Activated CD8-positive, alpha-beta T cell treated with anti-CD3 and anti-CD28 coated beads, Interleukin-2, amount 10 ng/mL, durations not matched to agents 7 days and 5 days (primary cell): ENCODE measurements at places on chromosomes 3 and 15. TPM values are rescaled to one million over a fixed set of nuclear protein-coding genes. Genes with fewer than 3 reads are reported as not detected.

ROBO1 gene
- total RNA-seq, result 3.1 TPM

GRCh38 chr3:122942239-122942638 lies 85.3 kb downstream of the SEMA5B start:
- H3K27ac ChIP-seq, result no peak overlapping the region
- H3K36me3 ChIP-seq, result no peaks in the 10 kb centered on the region
- H3K4me1 ChIP-seq, result peaks cover 18% of the 10 kb centered on the region

DNA sequence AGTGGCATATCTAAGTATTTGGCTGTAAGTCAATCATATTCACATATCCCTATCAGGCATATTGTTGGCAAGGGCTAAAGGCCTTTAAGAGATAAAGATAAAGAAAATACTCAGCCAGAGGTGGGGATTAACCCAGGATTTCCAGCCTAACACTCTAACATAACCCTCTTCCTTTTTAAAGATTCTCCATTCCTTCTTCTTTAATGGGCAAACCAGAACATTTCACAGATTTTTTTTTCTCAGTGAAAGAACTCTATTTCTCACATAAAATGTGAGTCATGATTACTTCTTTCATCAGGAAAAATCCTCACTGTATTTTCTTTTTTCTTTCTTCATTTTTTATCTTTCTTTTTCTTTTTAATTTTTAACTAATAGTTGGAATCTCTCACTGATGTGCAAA lies 200.4 kb downstream of the NR1D2 start:
- H3K4me3 ChIP-seq, result no peak overlapping the region
- H3K27ac ChIP-seq, result no peak overlapping the region
- no peaks in the 10 kb centered on the region for H3K4me1 ChIP-seq
- H3K36me3 ChIP-seq, result no peaks in the 10 kb centered on the region

- H3K27ac ChIP-seq, result no peak overlapping the region
- no peaks in the 10 kb centered on the region for H3K36me3 ChIP-seq
- H3K4me3 ChIP-seq, result no peak overlapping the region
- no peaks in the 10 kb centered on the region for H3K27me3 ChIP-seq
Measured at GRCh38 chr15:94887391-94887790, 656.0 kb downstream of the MCTP2 start.

DNA sequence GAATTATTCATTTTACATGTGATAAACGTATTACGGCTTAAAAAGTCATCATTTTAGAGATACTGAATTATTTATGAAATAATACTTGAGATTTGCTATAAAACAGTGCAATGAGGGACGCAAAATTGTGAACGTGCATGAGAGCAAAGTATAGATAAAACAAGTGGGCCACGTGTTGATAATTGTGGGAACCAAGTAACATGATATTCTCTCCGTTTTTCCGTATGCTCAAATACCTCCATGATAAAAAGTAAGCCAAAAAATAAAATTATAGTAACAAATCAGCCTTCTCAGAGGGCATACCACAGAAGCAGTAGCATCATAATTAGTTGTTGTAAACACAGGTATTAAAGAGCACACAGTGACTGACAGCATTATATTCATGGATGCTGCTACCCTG lies 42.6 kb downstream of the SFMBT1 start:
- no peak for DNase-seq
- no peak overlapping the region for H3K27ac ChIP-seq
- peaks cover 2% of the 10 kb centered on the region for H3K4me1 ChIP-seq
- H3K27me3 ChIP-seq, result no peaks in the 10 kb centered on the region
- H3K36me3 ChIP-seq, result peaks cover 7% of the 10 kb centered on the region

DNA sequence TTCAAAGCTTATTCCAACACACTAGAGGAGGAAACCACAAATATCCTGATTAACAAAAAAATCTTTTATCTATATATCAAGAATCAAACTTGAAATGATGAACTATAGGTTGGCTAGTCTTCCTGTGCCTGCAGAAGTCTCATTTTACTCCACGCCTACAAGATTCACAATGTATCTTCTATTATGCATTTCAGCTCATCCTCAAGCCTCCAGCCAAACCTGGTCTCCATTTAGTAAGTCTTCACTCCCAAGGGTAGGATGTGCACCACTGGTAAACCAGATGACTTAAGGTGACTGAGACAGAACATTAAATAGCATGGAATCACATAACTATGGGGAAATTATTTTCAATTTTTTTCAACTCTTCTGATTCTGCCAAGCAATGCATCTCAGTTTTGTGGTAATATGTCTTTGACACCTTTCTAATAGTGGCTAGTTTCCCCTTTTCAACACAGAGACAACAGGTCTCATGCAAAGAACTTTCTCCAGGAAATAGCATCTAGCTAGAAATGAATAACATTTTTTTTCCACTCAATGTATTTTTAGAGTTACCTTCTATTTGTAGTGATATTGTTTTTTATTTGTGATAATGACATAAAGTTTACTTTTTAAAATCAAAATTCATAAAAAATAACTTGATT lies 166.9 kb downstream of the TNIK start:
- no peak overlapping the region for H3K4me3 ChIP-seq
- no peaks in the 10 kb centered on the region for H3K27me3 ChIP-seq
- no peaks in the 10 kb centered on the region for H3K36me3 ChIP-seq
- peaks cover 17% of the 10 kb centered on the region for H3K4me1 ChIP-seq
- no peak overlapping the region for H3K27ac ChIP-seq
- no peak for DNase-seq

GRCh38 chr3:182525766-182526374 lies 267.4 kb upstream of the ATP11B start:
- no peak for DNase-seq
- no peak overlapping the region for H3K4me3 ChIP-seq
- no peaks in the 10 kb centered on the region for H3K27me3 ChIP-seq

GRCh38 chr3:192038726-192039125 lies 577.8 kb downstream of the PYDC2 start:
- H3K4me3 ChIP-seq, result no peak overlapping the region
- H3K27ac ChIP-seq, result no peak overlapping the region
- H3K4me1 ChIP-seq, result no peaks in the 10 kb centered on the region
- H3K27me3 ChIP-seq, result no peaks in the 10 kb centered on the region

GRCh38 chr3:111727843-111728565 lies 131.1 kb upstream of the PHLDB2 start:
- peaks cover 8% of the 10 kb centered on the region for H3K36me3 ChIP-seq
- no peak overlapping the region for H3K4me3 ChIP-seq
- H3K4me1 ChIP-seq, result peaks cover 7% of the 10 kb centered on the region
- no peak overlapping the region for H3K27ac ChIP-seq

DNA sequence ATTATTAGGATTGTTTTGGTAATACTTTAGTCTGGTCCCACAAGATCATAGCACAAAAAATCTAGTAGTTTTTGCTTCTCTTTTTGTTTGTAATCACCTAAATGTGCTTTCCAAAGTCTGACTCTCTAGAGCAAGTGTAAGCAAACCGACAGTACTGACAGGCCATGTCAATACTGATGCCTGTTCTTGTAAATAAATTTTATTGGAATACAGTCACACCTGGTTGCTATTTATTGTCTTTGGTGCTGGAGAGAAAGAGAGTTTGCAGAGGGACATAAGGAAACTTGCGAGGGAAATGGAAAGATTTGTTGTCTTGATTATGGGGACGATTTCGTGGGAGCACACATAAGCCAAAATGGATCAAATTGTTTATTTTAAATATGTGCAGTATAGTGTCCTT lies 77.5 kb downstream of the NAALADL2 start:
- no peaks in the 10 kb centered on the region for H3K27me3 ChIP-seq
- H3K27ac ChIP-seq, result no peak overlapping the region
- no peak for DNase-seq
- no peak overlapping the region for H3K4me3 ChIP-seq
- H3K36me3 ChIP-seq, result no peaks in the 10 kb centered on the region
- H3K4me1 ChIP-seq, result no peaks in the 10 kb centered on the region

GRCh38 chr3:53823026-53823955 lies 22.9 kb downstream of the CHDH start:
- DNase-seq, result no peak
- no peaks in the 10 kb centered on the region for H3K36me3 ChIP-seq
- H3K4me3 ChIP-seq, result no peak overlapping the region
- H3K27ac ChIP-seq, result no peak overlapping the region

DNA sequence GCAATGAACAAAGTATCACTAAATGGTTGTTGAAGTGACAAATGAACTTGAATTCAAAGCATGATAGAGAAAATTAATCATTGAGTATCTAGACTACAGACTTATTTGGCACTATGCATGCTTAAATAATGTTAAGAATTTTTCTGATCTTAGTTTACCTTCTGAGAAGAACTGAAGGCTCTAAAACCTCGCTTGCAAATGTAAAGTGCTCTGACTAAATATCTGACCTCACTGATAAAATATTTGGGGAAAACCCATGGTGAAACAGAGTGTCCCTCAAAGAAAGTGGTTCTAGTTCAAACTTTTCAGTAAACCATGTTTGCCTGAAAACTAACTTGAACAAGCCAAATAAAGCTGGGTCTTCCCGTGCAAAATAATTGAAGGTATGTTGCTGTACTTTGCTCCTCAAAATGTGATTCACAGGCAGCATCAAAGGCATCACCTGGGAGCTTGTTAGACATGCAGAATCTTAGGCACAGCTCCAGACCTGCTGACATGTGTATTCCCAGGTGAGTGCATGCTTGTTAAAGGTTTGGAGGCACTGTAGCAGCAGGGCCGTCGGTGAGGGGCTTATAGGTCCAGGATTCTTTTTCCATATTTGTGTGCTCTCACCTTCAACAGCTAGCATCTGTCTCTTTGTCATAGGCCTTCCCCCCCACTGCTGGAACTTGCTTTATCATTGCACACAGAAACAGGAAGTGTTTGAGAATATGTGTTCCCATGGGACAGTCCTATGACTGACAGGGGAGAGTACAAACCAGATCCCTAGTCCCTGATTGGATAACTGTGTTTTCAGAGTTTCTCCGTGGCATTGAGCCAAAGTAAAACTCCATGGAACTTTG lies 524.2 kb upstream of the LMCD1 start:
- H3K27ac ChIP-seq, result no peak overlapping the region
- no peaks in the 10 kb centered on the region for H3K36me3 ChIP-seq
- H3K4me1 ChIP-seq, result no peaks in the 10 kb centered on the region
- no peak overlapping the region for H3K4me3 ChIP-seq
